Activated CD4-positive, alpha-beta T cell treated with anti-CD3 and anti-CD28 coated beads for 24 hours (primary cell): ENCODE measurements at places on chromosomes 6 and 20.

DNA sequence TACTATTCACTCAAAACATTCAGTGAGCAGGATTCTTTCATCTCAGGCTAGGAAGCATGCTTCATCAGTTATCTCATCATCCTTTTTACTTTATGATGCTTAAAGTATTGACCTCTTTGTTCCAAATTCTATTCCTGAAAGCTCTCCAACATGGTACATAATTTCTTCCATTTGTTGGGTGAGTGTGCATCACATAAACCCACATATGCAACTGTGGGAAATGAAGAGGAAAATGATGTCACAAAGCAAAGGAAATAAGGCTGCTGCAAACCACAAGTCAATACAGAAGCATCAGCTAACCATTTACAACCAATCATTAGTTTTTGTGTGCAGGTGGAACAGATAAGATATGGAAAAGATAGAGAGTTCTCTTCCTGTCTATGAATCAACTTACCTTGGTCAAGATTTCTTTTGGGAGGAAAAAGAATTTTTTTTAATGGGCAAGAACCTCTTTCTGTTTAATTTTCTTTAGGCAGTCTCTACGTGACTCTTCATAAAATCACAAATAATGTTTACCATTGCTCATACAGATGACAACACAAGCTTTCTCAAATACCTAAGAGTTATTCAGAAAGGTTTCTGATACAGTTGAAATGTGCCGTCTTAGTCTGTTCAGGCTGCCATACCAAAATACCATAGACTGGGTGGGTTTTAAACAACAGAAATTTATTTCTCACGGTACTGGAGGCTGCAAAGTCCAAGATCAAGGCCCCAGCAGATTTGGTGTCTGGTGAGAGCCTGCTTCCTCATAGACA is 259.9 kb downstream of the ADGRG6 start:
- DNase-seq: no peak

GRCh38 chr6:3768502-3768901 is 17.0 kb upstream of the PXDC1 start:
- no peak for DNase-seq

GRCh38 chr6:119612911-119613381 is 263.4 kb upstream of the MAN1A1 start:
- DNase-seq: no peak

DNA sequence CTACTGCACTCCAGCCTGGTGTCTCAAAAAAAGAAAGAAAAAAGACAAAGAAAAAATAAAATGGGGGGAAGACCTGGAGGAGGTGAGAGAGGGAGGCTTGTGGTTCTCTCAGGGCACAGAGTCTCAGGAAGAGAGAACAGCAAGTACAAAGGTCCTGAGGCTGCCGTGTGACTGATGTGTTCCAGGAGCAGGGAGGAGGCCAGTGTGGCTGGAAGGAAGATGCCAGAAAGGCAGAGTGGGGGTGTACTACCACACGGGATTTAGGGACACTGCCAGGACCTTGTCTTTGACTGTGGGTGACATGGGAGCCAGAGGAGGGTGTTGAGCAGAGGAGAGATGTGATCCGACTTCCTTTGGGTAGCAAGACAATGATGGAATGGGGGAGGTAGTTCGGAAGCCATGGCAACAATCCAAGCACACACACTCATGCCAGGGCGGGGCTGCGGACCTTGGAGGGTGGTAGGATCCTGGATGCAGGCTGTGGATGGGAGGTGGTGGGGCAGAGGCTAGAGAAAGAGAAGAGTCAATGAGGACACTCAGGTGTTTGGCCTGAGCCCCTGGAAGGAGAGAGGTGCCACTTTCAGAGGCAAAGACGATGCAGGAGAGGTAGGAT is 136.4 kb upstream of the PTPN1 start:
- DNase-seq: no peak

DNA sequence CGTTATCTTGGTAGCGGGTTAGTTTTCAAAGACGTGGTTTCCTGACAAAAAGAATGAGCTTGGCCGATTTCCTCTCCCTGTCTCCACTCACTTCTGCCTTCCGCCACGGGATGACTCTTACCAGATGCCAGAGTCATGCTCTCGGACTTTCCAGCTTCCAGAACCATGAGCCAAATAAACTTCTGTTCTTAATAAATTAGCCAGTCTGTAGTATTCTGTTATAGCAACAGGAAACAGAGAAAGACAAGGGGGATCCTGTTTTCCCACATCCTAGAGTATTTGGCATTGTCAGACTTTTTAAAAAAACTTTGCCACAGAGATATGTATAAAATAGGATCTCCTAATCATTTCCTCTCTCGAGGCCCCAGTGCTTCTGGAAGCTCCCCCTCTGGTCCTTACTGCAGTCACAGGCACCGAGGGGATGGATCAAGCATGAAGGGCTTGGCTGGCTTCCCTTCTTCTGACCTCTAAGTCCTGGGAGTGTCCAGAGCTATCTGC is 84.9 kb upstream of the NAA20 start:
- no peak for DNase-seq

- no peak for DNase-seq
Observed at GRCh38 chr6:106152952-106153351, 66.8 kb downstream of the PRDM1 start.

DNA sequence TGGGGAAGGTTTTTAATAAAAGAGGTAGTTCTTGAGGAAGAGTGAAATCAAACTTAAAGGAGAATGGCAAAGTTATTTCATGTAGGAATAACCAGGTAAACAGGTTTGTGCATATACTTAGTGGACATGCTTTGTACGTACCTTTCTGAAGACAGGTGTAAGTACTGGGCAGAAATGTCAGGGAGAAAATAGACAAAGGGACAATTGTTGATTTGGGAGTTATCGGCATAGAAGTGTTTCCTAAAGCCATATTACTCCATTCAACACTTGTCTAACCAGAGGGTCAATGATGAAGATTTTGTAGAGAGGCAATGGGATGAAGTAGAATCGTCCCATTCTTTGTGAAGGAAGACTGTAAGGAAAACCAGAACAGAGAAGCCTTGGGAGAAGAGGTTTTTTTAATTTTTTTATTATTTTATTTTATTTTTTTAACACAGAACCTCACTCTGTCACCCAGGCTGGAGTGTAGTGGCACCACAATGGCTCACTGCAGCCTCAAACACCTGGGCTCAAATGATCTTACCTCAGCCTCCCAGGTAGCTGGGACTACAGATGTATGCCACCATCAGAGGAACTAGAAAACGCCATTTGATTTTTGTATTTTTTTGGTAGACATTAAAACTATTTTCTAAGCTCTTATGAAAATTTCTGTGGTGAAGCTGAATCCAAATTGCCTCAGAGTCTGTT is 18.0 kb downstream of the SMAP1 start:
- DNase-seq: no peak

- no peak for DNase-seq
Observed at GRCh38 chr6:40444811-40445210, 142.4 kb downstream of the LRFN2 start.

GRCh38 chr20:51450221-51450712 is 92.3 kb downstream of the NFATC2 start:
- DNase-seq: no peak
